ENCODE measurements at places on chromosomes 3 and 15.

DNA sequence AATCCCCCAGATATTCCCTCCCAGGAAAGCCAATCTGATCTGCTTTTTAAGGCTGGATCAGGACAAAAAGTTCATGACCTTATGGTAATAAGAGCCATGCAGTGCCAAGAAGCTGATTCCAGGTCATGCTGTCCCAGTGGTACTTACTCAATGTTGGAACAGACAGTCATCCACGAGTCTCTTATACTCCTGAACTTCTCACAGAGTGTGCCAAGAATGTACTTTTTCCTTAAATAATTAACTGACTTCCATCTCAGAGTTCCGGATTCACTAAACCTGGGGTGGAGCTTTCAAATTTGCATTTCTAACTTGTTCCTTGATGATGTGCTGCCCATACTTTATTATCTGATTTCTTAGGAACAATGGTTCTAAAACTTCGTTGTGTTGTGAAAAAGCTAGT, 3.4 kb upstream of the P3H2 start:
- no peak for DNase-seq

- DNase-seq = no peak
Observed at GRCh38 chr3:72485641-72486040, 362.6 kb downstream of the SHQ1 start.

DNA sequence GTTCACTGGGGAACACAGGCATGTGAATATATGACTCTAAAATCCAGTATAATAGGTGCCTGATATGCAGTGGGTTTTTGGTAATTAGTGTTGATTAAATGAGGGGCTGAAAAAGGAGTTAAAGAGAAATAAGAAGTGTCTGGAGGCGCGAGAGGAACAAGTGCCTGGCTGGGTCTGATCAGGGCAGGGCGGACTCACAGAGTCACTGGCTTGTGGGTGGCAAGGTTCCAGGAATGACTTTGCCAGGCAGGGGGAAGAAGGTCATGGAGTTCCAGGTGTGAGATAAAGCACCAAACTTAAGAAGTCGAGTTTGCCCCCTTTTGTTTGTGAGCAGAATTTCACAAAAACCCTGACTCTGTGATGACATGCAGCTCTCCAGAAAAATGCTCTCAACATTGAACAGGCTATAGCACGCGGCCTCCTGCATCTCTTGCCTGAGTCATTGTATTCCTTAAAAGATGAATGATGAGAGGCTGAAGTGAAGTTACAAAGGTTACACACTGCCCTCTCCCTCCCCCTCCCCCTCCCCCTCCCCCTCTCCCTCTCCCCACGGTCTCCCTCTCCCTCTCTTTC, 63.0 kb upstream of the LMCD1 start:
- DNase-seq = no peak

DNA sequence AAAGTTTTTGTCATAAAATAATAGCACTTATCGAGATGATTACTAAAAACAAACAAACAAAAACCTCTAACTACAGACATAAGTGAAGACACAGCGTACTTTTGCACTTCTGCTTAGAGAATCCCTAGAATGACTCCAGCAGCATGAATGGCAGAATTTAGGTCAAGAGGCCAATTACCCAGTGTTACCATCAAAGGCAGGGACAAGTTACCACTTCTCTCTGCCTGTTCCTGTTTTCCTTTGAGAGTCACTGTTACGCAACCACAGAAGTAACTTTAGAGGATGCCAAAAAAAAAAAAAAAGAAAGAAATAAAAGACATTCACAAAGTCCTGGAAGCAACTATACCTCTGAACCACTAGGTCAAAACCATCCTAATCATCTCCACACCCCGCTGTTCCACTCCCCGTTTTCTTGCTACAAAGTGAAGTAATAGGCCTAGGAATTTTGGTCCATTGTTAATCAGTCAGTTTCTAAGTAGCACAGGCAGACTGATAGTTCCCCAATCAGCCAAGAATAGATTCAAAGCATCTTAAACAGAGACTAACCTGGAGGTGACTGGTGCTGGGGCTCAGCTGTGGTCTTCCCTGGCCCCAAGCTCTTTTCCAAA, 41.9 kb downstream of the FMN1 start:
- no peak for DNase-seq

- no peak for DNase-seq
Observed at GRCh38 chr3:143287403-143287802, 167.8 kb downstream of the CHST2 start.

- DNase-seq = no peak
Observed at GRCh38 chr15:72169236-72169920, 28.2 kb downstream of the GRAMD2A start.

DNA sequence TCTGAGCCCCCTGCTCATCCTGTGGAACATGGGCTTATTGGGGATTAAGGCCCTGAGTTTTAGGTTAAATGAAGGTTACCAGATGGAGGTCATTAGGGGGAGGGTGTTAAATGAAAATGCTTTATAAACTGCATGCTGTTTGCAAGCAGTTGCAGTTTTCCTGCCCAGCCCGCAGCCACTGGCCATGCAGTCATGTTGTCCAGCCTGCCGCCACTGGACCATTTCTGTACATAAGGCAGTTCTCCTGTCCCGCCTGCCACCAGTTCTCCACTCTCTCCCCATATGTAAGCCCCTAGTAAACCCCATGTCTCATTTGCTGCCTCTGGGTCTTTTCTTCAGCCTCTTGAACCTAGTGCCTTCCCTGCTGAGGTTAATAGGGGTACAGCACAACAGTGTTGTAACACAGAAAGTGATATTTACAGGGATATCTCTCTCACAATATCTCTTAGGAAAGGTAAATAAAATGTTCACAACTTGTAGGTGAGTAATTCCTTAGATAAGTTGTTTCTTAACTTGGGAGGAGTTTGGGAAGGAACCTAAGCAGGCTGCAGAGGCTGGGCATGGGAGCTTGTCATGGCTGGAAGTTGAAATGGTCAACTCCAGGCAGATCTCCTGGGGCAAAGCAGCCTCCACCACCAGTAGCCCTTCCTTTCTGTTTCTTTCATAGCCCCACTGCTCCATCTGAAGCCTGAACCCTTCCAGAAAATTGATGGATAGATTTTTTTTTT, 148.2 kb downstream of the CMSS1 start:
- DNase-seq = no peak
